CD4-positive, alpha-beta T cell treated with Interleukin-10 for 1 hour (primary cell): ENCODE measurements at places on chromosomes 12 and 14.
A peak's percentile ranks its signal among the peaks of the same experiment; 100 is the strongest.

GRCh38 chr12:124045671-124046455 lies 72.8 kb downstream of the ZNF664 start:
- no peak for DNase-seq

DNA sequence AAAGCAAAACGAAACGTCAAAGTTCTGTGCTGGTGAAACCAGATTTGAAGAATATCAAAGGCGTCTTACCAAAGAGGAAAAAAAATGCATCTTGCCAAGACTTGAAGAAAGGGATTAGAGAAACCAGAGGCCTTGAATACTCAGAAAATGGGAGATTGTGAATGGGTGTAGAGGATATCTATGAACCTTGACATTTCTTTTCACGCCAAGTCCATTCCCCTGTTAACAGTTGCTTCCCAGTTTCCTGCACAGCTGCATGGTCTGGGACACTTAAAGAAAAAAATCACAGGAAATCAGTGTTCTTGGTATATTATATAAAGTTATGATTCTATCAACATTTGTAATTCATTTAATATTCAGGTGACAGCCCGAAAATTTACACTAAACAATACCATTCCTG lies 1.4 kb upstream of the GTF2A1 start:
- DNase-seq: no peak

DNA sequence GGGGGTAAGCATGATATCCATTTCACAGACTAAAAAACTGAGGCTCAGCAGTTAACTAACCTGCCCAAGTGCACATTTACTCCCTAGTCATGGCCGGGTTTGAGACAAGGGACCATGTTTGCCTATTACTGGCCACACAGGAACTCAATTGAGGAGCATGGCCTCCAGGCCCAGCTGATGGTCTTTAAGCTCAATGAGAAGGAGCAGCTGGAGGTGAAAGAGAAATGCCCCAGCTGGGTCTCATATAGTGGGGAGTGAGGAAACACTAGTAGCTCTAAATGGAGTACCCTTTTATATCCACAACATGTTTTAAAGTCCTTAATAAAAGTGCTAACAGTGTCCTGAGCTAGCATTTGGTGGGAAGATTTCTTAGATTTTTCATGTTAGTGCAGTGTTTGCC lies 1.6 kb downstream of the TDP1 start:
- DNase-seq: no peak

DNA sequence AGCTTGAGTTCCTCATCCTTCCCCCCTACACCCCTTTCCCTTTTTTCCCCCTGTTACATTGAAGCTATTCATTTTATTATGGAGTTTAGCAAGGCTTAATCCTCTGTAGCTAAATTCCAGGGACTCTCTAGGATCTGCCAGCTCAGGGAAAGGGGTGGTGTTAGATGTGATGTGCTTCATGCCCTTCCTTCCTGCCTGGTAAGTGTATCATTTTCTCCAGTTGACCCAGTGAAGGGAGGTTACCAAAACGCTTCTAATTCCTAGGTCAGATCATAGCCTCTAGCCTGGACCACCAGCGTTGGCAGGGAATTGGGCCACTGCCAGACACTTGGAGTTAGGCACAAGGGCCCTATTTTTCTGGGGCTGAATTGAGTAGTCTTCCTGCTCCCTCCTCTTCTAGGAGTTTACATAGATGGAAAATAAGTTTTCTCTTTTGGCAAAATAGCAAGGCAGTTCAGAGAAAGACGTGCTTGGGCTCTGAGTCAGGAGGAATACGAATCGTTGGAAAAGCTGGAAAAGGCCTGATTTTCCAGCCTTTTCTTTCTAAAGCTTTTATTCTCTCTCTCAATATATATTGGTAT lies 88.3 kb downstream of the NPAS3 start:
- DNase-seq: no peak

DNA sequence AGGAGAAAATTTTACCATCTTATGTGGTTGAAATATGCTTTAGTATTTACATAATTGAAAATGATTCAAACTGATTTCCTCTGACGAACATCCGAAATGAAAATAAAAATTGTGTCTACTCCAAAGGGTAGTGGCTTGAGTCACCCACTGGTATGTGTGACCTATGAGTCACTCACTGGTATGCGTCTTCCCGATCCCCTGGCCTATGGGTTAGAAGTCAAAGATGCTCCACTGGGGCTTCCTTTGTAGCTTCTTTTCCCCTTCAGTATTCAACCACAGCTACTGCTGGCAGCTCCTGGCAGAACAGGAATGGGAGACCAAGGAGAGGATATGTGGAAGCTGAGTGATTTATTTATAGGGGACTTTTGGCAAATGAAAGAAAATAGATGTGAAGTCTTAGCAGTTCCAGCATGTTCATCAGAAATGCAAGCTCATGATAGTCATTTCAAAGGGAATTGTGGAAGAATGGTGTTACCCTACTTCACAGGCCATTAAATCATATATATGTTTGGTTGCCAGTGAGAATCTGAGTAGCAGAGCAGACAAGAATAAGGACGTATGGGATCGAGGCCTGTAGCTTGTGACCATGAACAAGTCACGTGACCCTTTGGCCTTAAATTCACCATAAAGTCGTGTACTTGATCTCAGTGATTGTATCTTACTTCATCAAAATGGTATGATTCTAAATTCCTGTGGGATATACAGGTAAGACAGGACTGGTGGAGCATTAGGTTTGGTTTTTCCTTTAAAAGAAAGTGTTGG lies 108.3 kb downstream of the CRADD start:
- peak; percentile 31 for DNase-seq

DNA sequence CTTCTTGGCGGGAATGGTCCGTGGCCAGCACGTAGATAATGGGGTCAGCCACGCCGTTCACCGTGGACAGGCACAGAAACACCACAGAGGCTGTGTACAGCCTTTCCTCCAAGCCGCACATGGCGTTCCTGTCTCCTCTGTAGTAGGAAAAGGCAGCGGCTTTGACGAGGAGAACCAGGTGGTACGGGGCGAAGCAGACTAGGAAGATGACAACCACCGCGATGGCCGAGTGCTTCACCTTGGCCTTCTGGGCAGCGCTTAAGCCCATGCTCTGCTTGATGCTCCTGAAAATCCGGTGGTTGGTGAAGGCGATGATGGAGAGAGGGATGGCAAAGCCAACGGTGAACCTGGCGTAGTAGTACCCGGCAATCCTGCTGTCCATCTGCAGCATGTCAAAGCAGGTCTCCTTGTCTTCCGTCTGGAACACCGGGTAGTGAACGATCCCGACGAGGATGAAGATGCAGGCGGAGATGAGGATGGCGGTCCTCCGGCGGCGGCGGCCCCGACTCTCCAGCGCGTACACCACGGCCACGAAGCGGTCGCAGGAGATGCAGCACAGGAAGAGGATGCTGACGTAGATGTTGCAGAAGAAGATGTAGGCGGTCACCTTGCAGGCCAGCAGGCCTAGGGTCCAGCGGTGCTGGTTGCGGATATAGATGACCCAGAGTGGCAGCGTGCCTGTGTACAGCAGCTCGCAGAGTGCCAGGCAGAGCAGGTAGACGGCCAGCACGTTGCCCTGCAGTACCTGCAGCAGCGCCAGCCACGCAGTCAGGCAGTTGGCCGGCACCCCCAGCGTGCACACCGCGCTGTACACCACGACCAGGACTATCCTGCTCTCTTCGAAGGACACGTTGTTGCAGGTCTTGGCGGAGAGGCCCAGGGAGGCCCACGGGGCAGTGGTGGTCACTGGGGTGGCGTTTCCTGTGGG lies 13.8 kb downstream of the GPR132 start:
- DNase-seq: no peak

- DNase-seq: no peak
Observed at GRCh38 chr14:91339671-91340369, 77.8 kb downstream of the CCDC88C start.

DNA sequence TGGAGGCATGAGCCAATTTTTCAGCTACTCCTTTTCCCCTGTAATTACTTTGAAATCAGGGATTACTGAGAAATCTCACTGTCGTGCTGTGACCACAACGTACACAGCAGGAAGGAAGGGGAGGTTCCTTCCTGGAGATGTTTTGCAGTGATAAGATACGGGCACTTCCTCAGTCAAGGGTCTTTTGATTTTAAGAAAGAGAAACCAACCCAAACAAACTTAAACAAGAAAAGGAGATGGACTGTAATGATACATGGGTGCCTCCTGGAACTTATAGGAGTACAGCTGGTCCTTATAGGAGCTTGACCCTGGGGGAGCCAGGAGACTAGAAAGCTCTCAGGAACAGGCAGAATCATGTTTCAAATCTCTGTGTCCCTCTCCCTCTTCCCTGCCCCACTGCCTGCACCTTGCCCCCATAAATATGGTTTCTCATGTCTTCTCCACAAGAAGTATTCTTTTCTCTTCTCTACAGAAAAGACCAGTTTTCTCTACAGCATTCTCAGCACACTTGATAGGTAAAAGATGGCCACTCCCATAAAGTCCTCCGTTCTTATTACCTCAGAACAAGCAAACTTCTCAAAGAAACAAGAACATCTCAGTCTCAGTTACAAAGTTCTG lies 281.1 kb upstream of the AMIGO2 start:
- DNase-seq: peak; percentile 82

- no peak for DNase-seq
Observed at GRCh38 chr14:97414718-97415098, 617.5 kb downstream of the VRK1 start.

DNA sequence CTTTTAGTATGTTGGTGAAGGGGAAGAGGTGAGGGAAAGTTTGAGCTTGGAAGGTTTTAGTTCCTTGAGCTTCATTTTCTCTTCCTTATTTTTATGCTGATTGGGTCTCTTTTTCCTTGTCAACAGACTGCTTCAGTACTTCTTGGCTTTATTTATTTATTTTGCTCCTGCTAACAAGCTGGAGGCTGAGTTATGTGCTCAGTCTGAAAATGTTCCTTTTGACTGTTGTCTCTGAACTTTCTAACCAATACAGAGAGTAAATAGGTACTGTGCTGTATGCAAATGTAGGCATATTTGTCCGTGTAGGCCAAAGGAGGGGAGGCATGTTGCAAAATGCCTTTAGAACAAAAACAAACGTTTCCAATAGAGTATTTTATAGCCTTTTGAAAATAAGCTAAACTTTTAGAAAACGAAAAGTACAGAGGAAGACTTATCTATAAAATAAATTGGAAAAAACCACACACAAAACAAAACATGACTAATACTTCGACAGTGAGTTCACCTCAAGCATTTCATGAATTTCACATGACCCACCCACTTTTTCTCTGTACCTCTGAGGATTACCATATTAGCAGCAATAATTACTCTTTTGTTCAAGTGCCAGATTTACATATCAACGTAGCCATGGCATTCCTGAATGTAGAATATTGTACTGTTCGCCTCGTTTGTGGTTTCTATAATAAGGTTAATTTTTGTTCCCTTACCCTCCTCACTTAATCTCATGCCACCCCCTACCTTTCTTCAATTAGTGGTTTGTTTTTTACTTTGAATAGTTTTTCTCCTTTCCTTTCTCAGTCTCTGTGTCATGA lies 4.7 kb upstream of the CREBL2 start:
- no peak for DNase-seq

GRCh38 chr14:50030036-50030435 lies 86.3 kb downstream of the VCPKMT start:
- DNase-seq: no peak

DNA sequence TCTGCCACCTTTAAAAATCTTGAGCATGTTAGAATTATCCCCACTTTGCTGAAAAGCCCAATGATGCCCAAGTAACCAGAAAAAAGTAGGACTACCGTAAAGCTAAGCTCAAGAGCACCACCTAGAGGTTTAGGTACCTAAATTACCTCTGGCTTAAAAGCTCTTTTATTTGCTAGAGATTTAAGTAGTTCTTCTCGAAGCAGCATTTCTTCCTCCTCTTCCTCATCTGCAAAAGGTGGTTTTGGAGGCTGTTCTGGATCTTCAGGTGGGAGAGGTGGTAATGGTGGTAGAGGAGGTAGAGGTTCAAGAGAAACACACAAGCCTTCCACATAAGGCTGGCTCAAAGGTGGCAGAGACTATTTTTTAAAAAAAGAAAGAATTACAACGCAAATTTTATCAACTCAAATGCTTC lies 26.9 kb downstream of the ZFC3H1 start:
- DNase-seq: peak; percentile 68

GRCh38 chr12:105420659-105421240 lies 90.3 kb downstream of the C12orf75 start:
- DNase-seq: peak; percentile 55

DNA sequence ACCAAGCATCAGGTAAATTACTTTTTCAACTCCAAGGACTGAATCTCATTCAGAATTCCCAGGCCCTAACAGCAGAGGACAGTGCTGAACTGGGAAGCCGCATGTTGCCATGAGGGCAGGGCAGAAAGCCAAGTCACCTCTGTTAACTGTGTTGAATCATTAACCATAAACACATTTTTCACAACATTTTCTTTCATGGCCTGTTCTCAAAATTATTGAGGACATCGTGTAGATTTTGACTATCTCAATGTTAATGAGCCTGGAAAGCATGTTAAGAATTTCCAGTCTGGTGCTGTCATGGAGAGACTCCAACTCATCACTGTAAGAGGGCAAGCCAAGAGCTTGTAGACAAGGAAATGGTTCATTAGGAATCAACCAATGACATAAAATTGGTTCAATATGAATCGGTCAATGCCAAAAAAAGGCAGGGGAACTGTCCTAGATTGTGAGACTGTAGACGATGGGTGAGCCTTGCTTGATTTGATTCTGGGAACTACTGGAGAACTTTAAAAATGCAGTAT lies 33.7 kb downstream of the CPM start:
- DNase-seq: no peak

GRCh38 chr14:87323191-87323590 lies 669.8 kb downstream of the GALC start:
- no peak for DNase-seq

DNA sequence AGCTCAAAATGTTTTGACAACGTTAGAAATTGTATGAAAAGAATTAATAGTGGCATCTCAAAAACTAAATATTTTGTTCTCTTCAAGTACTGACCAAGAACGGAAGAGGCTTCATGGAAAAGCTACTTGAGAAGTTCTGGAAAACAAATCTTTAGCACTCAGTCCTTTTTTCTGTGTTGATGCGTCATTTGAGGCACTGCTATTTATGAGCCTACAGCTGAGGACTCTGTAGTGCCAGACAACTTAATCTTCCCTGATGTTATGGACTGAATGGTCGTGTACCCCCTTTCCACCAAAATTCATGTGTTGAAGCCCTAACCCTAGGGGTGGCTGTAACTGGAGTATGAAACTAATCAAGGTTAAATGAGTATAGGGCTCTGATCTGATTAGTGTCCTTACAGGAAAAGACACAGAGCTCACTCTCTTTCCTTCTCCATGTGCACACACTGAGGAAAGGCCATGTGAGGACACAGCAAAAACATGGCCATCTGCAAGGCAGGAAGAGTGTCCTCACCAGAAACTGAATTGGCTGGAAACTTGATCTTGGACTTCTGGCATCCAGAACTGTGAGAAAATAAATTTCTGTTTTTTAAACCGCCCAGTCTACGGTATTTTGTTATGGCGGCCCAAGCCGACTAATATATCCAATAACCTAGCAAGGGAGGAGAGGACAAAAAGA lies 337.0 kb upstream of the CLEC14A start:
- DNase-seq: no peak

DNA sequence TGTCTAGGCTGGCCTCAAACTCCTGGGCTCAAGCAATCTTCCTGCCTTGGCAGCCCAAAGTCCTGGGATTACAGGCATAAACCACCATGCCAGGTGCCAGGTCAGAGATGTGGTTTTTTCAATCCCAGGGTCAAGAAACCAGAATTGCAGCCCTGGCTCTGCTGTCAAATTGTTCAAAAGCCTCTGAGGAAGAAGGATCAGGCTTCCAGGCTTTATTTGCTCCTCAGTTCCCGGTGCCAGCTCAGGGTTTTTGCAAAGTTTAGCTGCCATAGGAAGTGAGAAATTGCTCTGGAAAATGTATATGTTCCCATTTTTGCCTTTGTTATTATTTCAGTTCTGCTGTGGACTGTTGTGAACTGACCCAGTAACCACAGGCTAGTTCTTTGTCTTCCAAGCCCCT lies 28.7 kb downstream of the WNT5B start:
- no peak for DNase-seq

- DNase-seq: no peak
Observed at GRCh38 chr12:99910342-99910741, 74.4 kb downstream of the ANKS1B start.
